ENCODE measurements at places on chromosomes 7 and 10.

- DNase-seq, result no peak
Observed at GRCh38 chr7:110564246-110564645, 526.7 kb upstream of the LRRN3 start.

- no peak for DNase-seq
Observed at GRCh38 chr7:30147223-30147622, 12.4 kb downstream of the MTURN start.

GRCh38 chr10:71015674-71016073 lies 127.3 kb upstream of the PCBD1 start:
- DNase-seq, result no peak

GRCh38 chr7:27487509-27487908 lies 175.2 kb downstream of the HIBADH start:
- no peak for DNase-seq

DNA sequence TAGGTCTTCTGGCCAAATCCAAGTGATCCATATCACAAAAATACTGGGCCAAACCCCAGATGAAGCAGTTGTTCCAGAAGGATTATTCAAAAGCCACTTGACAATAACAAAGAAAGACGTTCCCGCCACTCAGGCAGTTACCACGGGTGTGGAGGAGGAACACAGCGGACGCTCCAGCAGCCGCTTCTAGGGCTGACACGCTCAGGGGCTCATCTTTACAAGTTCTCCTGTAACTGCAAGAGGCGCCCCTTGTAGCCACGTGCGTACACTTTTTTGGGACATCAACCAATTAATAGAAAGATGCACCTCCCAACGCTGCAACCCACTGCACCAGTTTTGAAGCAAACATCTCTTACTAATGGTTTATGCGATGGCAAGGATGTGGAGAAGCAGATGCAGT lies 159.4 kb downstream of the GRID1 start:
- DNase-seq, result no peak

DNA sequence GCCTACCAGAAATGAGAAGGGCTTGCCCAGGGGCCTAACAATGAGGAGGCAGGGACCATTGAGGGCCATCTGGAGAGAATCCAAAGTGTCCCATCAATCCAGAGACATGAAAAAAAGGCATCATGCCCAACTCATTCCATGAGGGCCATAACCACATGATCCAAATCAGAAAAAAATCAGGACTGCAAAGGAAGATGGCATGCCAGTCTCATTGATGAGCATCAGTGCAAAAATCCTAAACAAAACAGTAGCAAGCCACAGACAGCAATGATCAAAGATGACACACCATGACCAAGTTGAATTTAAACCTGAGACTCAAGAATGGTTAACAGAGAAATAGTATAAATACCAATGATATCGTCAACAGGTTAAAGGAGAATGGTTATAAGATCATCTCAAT lies 7.0 kb upstream of the CYP3A4 start:
- DNase-seq, result no peak

- DNase-seq, result no peak
Observed at GRCh38 chr10:76885816-76886215, 751.8 kb downstream of the KCNMA1 start.

GRCh38 chr10:110944792-110945396 lies 25.5 kb downstream of the SHOC2 start:
- no peak for DNase-seq

- DNase-seq, result no peak
Observed at GRCh38 chr10:106493226-106493625, 671.3 kb downstream of the SORCS1 start.

DNA sequence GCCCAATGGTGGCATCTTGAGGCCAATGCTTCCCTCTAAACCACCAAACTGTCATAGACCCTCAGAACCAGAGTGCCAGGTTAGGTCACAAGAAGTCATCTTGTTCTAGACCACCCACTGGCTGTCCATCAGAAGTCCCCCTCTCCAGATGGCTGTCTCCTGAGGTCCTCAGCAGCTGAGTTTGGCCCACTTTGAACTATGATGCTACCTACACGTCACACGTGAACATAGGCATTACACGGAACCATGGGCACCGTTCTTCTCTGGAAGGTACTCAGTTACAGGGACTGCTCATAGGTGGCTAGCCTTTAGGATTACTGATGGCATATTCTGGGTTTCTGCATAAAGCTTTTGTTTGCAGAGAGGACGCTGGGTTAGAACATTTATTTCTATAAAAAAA lies 166.4 kb downstream of the ADAM12 start:
- DNase-seq, result no peak

GRCh38 chr7:55545496-55545895 lies 26.8 kb downstream of the VOPP1 start:
- DNase-seq, result no peak

DNA sequence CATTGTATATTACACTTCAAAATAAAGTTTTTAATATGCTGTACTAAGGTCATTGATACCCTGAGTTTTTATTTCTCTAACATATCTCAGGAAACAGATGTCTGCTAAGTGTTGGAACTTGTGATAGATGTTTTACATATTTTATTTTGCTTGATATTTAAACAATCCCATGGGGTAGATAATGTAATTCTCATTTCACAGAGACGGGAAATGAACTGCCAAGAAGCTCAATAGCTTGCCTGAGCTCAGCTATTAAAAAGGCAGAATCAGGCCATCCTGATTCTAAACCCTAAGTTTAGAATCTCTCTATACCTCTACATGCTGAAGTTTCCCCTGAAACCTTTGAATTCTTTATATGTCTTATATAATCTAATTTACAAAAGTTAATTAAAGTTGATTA lies 126.3 kb downstream of the LRRC18 start:
- no peak for DNase-seq

GRCh38 chr10:76717141-76717540 lies 920.5 kb downstream of the KCNMA1 start:
- DNase-seq, result no peak

GRCh38 chr7:24720283-24720682 lies 37.0 kb downstream of the GSDME start:
- no peak for DNase-seq

- DNase-seq, result no peak
Observed at GRCh38 chr10:78960316-78960800, 108.4 kb upstream of the ZMIZ1 start.

GRCh38 chr10:123402656-123403055 lies 248.5 kb downstream of the BUB3 start:
- DNase-seq, result no peak

GRCh38 chr7:49434846-49435245 lies 338.6 kb upstream of the VWC2 start:
- no peak for DNase-seq

DNA sequence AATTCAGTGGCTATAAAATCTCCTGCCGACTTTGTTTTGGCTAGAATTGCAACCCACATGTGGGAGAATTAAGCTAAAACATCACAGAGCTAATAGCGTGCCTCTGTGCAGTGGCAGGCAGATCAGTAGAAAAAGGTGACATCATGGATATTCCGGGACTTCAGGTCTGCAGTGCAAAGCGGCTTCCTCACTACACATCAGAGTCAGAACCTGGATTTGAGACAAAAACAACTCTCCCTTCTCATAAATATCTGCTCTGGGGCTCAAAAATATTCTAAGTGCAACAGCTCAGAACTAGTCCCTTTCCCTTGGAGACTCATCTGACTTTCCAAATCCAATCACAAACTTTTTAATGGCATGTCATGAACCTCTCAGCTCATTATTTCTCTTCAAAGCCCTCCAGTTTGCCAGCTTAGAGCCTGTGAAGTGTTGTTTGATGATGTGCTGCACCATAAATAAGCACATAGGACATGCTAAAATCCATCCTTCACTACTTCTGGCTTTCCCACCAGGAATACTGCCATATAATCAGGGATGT lies 337.1 kb downstream of the RNLS start:
- DNase-seq, result no peak

DNA sequence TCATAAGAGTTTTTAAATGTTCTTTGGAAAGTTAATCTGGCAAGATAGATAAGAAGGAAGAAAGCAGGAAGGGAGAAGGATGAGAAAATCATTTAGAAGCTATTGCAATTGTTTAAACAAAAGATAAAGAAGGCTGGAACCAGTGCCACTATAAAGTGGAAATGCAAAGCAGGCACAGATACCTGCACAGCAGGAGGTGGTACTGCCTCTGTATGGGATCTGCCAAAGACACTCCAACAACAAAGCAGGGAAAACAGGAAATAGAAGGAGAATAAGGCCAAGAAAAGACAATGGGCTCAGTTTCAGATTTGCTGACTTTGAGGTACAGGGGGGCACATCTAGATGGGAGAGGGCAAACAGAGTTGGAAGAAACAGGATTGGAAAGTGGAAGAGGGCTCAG lies 138.6 kb downstream of the PPP1R17 start:
- DNase-seq, result no peak

DNA sequence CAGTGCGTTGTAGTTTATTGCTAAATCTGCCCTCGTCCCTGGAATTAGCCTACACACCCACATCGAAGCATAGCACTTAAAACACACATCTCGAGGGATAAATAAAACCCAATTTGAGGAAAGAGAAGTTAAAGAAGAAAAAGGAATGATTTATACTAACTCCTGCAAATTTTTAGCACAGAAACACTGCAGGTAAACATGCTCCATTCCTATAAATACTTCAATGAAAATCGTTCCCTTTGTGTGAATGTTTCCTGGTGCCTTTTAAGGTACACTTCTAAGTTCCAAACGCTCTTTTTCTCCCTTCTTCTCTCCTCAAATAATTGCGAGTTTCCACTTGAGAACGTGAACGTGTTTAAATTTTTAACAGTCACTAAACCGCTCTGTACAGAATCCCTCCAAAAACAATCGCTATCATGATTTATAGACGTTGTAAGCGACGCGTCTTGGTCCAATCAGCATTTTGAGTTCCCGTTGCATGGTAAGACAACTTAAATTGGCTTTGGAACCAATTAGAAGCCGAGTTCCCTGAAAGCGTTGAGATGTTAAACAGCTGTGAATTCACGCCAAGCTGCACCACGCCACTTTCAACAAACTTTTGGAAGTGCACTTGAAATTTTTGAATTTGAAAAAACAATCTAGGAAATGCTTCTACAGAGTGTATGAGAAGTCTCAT lies 12.5 kb upstream of the EBLN1 start:
- peak; percentile 21 for DNase-seq

DNA sequence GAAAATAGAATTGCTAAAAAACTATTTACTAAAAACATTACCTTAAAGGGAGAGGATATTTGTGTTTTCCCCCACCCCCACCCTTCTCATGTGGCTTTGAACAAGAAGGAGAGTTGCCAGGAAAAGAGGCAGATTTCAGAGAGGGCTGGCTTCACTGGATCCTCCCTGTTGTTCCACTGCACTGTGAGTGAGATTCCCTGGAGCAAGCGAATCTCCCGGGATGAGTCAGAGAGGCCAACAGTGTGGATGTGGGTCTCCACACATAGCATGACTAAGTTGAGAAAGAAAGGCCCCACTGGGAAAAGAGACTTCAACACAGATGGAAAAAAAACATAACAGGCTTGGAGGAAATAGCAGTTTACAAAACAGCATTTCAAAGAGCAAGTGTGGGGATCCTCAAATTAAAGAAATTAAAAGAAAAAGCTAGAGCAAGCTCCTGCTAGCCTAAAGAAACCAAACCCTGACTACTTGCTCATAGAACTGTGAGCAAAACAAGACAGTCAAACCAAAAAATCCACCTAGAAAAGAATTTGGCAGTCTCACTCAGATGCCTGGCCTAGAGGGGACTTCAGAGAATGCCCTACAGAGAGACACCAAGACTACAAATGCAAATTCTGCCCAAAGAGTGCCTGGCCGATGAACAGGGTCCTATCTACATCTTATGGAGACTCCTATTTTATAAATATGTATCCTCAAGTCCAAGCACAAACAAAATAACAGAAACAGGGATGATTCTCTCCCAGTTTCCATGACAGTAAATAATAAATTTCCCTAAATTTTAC lies 3.4 kb downstream of the CAV1 start:
- no peak for DNase-seq

GRCh38 chr7:36287371-36288241 lies 102.1 kb upstream of the ANLN start:
- DNase-seq, result peak; percentile 33

DNA sequence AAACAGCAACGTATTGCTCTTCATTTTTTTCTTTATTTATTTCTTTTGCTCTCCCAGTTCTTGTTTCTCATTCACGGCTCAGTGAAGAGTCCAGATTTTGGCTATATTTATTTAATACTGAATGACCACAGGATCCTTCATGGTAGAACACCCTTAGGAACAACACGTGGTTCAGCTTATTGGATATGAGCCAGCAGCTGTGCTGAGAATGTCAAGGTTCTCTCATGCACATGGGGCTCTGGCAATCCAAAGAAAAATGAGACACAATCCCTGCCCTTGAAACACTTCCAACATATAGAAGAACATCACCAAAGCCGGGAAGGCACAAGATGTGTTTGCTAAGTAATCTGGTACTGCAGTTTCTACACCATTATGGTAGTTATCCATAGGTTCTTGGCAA lies 852.9 kb downstream of the SORCS1 start:
- no peak for DNase-seq

DNA sequence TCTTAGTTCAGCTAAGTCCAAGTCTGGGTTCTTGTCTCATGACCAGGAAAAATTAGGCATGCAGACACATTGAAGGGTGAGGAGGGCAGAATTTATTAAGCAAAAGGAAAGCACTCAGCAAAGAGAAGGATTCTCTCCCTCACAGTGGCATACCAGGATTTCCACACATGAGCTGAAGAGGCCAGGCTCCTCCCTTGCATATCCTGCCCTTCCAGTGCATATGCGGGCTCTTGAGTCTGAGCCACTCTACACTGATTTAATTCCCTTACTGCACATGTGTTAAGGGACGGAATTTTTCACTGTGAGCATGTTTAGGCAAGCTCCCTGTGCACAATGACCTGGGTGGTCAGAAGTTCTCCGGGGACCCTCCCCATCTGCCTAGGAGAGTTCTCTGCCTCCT lies 652.7 kb upstream of the POM121L12 start:
- DNase-seq, result no peak

GRCh38 chr10:103911021-103911459 lies 6.9 kb downstream of the STN1 start:
- peak; percentile 56 for DNase-seq

- DNase-seq, result no peak
Observed at GRCh38 chr10:11505639-11506038, 105.8 kb downstream of the USP6NL start.

DNA sequence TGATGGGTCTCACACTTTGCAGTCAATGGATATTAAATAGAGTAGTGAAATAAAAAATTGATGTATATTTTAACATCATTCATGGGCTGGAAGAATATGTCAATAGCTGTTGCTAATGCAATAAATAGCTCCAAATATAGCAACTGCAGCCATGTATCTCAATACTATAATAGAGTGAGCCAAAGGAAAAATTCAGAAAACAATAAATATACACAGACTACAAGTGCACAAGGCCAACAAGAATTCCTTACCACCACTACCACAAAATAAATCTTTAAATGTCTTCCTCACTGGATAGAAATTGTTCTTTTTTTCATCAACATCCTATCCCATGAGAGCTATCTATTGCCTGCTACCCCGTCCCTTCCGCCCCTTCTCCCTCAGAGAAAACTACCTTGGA lies 113.1 kb upstream of the TRIM24 start:
- no peak for DNase-seq

DNA sequence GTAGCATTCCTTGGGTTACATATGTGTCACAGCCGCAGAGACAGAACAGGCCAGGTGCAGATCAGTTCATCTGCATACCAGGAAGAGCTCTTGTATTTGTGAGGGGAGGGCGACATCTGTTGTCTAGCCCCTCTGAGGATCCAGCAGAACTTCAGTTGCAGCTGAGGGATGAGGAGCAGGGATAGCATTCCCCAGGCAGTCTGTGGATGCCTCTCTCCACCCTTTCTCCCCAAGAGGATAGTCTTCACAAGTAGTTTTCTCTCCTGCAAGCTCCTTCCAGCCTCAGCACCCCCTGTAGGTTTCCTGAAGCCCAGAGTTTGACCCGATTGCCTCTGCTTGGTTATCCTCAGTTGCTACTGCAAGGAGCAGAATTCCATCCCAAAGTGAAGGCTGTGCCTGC lies 2.6 kb downstream of the SCD start:
- DNase-seq, result no peak
